ENCODE measurements at places on chromosomes 4 and X.

GRCh38 chr4:182451441-182451840 is 208.2 kb downstream of the TENM3 start:
- DNase-seq = no peak

DNA sequence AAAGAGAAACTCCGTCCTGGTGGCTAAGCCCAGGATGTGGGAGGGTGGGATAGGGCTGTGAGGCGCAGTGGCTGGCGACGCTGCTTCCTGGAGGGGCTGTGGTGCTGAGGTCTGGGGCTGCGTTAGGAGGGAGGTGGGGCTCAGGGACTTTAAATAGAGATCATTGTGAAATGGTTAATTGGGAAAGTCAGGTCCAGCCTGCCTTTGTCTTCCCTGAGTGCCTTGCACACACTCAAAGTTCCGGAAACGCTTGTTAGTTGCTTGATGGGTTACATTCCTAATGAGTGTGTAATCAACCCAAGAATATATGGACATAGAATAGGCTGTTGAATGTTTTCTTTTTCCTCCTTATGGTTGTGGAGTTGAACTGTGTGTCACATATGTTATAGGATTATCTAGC is 55.7 kb upstream of the CLDN34 start:
- no peak for DNase-seq

- no peak for DNase-seq
Observed at GRCh38 chrX:21905953-21906352, 34.6 kb upstream of the SMS start.

DNA sequence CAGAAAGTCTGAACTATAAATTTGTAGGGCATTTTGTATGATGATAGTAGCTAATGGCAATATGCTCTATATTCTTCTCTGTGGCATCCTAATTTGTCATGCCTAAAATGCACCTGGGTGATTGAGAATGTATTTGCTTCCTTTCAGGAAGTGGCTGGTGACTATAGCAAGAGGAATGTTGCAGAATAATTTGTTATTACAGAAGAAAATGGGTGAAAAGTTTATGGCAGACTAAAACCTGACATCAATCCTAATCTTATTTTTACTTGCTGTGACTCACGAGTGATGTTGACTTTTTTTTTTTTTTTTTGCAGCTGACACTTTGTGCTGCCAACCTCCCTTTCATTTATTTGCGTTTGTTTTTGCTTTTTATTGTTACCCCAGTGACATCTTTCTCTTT is 141.1 kb downstream of the MSL3 start:
- DNase-seq = no peak

DNA sequence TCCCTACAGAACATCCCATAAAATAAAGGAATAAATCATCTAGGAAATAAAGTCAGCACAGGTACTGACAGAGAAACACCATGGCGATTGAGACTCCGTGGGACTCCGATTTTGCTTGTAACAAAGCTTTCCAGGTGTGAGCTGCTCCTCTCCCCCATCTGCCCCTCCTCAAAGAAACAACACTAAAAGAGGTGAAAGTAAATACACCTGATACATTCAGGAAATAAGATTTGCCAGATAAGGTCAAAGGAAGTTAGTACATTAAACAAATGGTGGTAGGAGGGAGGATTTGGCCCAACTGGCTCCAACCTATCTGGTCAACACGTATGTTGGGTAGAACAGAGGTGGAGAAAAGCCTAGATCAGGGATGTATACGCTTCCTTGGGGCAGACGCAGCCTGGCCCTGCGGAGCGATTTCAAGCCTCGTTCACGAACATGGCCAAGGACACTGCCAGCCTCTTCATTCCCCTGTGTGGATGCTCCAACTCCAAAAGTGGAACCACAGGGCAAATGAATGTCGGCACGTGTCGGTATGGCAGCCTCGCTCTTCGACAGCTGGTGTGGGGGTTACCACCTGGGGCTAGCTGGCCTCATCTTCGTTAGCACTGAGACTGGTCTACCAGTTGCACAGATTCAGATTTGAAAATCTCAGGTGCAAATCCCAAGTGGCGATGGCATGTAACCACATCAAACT is 162.5 kb downstream of the AFAP1 start:
- no peak for DNase-seq

- DNase-seq = no peak
Observed at GRCh38 chrX:24343719-24344118, 16.7 kb upstream of the SUPT20HL1 start.

DNA sequence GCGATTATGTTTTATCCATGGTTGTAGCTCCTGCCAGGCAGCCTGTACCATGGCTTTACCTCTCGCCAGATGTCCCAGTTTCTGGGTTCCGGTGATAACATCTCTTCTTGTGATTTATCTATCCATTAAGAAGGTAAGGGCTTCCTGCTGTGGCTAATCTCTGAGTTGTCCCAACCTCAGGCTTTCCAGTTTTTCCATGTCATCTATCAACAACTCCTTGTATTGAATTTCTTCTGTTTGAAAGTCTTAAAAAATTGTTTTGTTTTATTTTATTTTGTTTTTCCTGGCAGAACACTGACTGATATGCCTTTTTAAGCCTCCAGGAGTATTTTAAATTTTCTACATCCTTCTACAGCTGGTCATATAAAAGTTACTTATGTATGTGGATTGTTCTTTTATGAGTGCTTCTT is 241.9 kb downstream of the ANTXR2 start:
- no peak for DNase-seq

GRCh38 chr4:61473306-61473705 is 273.2 kb downstream of the ADGRL3 start:
- no peak for DNase-seq

DNA sequence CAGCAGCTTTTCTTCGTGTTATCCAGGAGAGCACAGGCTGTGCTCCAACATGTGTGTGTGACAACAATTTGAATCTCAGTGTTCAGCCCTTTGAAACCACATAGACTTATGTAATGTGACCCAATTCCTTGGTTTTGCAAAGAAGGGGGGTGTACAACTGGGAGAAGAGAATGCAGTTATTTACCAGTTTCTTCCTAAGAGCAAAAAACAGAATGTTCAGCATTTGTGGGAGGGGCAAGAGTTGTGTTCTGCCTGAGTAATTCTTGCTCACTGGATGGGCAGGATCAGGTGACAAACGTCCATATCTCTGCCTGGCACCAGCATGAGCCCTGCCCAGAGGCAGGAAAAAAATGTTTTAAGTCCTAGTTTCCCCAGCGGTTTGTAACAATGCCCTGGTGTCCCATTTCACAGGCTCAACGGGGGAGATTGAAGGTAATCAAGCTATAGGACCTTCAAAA is 72.0 kb downstream of the PRPS1 start:
- no peak for DNase-seq

DNA sequence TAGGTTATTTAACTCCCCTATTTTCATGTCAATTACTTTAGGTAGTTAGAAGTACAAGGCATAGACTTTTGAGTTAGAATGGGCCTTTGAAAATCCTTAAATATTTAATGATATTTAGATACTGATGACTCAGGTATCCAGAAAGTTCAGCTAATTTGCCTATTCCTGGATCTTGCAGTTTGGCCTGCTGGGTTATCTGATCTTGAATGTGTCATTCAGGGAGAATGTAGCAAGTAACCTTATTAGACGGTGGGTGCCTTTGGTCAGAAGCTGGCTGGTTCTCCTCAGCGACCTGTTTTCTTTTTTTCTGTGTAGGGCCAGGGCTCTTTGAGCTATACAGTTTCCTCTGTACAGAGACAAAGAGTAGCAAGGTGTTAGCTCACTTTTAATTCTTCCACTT is 42.0 kb downstream of the MTM1 start:
- no peak for DNase-seq

DNA sequence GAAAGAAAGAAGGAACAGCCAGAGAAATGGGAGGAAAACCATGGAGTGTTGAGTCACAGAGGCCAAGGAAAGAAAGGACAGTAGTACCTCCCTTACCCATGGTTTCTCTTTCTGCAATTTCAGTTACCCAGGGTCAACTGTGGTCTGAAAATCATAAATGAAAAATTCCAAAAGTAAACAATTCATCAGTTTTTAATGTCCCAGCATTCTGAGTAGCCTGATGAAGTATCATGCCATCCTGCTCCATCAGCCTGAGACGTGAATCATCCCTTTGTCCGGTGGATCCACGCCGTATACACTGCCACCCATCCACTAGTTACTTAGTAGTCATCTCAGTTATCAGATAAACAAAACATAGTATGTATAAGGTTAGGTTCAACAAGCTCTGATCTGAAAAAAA is 114.2 kb downstream of the COMMD8 start:
- DNase-seq = no peak

GRCh38 chrX:25020905-25021449 is 5.2 kb upstream of the ARX start:
- no peak for DNase-seq

GRCh38 chrX:8675006-8675630 is 56.8 kb downstream of the ANOS1 start:
- DNase-seq = no peak

- no peak for DNase-seq
Observed at GRCh38 chr4:52560844-52561280, 98.2 kb downstream of the USP46 start.

DNA sequence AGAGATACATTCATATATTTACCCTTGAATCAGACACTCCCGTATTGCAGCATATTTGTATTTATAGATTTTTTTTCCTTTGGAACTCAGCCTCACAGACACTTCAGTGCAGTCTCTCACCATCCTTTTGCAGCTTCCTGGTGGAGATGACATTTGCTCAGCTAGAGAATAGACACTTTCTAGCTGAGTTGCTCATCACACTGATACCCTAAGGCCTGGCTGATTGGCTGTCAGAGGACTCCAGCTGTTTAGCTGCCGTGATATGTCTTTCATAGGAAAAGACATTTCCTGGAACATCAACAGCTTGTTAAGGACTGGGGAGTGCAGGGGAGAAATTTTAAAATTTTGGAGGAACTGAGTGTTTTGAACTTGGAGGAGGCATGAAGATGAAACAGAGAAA is 429.6 kb downstream of the SMARCA1 start:
- DNase-seq = no peak

Measured in HCT116 (cell line).